ENCODE measurements at places on chromosomes 16 and 17.

DNA sequence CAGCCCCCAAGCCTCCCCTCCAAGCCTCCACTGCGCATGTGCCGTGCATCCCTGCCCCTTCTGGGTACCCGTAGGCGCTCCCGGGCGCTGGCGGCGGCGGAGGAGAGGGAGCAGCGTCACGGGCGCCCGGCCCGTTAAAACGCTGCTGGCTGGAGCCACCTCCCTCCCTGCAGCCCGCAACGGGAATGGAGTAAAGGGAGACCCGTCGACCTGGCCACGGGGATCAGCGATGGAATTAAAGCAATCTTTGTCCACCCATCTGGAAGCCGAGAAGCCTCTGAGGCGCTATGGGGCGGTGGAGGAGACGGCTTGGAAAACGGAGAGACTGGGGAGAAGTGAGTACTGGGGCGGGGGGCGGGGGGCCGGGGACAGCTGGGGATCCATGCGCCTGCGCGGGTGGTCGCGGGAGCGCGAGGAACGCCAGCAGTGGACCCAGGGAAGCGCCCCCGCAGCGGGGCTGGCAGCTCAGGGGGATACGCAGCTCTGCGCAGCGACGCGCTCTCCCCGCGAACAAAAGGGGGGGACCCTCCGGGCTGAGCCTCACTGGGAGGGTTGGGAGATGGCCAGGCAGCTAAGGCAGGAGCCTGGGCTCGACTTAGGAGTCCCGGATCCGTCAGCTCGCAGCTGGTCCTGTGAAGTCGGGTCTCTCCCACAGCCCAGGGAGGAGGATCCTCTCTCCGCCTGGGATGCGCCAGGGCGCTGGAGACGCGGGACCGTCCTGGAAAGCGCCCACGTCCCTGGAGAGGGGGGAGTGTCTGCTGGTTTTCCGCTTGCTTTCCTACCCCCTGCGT lies at the start of gene BMERB1:
Gene BMERB1, plus strand, starts transcription at position 164 of the 791 bp plus-strand sequence. Its CDS starts 66 bp downstream, at position 230.
- peak; percentile 19 for DNase-seq

- no peak for DNase-seq
These were observed 1955.2 kb downstream of the TP53TG3F start for GRCh38 chr16:35414563-35414962.

- DNase-seq, result no peak
These were observed 6.3 kb upstream of the NLRC3 start for GRCh38 chr16:3583303-3584038.

DNA sequence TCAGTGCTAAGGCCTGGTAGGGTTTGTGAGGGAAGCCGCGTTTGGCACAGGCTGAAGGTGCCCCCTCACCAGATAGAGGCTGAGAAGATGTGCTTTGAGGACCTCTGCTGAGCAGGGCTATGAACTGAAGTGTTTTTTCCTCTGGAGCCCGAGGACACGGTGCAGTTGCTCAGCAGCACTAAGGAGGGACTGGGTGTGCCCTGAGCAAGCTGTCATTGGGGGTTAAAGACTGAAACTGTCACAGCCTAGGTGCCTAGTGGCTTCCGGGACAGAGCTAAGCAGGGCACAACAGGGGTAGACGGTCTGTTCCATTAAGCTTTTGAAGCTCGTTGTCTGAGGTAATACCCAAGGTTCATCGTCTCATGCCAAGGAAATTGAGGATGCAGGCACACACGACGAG lies 24.8 kb upstream of the ASGR2 start:
- no peak for DNase-seq

GRCh38 chr17:47279062-47279801 lies 25.6 kb downstream of the ITGB3 start:
- peak; percentile 61 for DNase-seq

DNA sequence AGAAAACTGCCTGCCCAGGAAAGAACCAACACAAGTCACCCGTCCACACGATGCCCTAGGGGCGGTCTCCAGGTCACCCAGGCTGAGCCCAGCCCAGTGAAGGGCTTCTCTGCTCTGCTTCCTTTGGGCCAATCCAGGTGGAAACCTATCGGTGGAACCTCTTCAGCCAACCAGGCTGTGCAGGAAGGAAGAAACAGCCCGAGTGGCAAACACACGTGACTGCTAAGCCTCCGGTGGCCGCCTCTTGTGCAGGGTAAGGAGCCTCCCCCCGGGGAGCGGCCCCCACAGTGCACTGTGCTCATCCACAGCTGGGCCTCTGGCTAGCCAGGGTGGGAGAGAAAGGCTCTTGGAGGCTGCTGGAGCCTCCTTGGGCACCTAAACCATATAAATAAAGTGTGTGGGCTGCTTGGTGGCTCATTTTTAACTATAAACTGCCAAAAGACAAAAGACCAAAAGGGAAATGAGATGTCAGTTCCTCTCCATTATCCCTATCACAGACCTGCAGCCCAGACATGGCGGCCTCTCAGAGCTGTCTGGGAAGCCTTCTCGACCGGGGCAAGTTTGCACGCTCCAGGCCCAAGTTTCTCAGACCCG lies 2.4 kb downstream of the RTN4RL1 start:
- DNase-seq, result no peak

DNA sequence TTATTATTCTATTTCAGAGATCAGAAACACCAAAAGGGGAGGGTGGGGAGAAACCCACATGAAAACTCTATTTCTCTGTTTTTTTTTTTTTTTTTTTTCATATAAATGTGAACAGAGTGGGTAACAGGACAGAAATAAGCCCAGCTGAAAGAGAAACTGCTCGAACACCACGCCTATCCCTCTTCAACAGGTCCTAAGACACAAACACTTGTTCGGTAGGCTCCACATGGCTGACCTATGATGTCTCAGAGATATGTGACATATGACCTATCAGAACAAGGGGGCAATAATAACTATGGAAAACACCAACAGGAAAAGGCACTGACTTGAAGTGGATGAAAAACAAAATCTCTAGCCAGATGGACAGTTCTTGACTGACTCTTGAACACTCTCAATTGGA lies 44.8 kb downstream of the PARN start:
- no peak for DNase-seq

GRCh38 chr16:75718452-75718851 lies 7.8 kb downstream of the CPHXL start:
- DNase-seq, result no peak

- no peak for DNase-seq
These were observed 189.4 kb downstream of the RAB11FIP4 start for GRCh38 chr17:31580706-31581490.

DNA sequence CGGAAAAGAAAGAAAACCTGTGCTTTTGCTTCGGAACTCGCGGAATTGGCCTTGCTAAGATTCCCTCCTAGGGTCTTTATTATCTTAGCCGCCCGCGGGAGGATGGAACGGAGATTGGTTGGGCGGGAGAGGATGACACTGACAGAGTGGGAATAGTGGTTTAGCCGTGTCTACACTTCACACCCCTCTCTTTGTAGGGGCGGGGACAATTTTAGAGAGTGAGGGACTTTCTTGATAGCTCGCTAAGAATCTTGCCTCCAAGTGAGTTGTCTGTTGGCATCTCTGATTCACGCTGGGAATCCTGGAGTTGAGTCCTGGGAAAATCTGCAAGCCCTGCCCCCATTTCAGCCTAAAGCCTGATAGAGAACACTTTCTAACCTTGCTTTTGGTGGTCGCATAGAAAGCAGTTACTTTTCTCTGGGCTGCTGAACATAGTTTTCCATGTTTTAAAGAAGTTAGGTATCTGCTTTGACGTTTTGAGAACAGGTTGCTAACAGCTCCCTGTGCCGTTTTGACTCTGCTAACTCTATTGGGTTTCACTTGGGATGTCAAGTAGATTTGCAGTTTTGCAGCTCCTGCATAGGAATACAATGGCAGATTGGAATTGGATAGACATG lies 697 bp downstream of the NOL11 start:
- DNase-seq, result peak; percentile 27

Data from GM12891 (cell line).